HS-27A (cell line): ENCODE measurements at places on chromosomes 7 and 10.

GRCh38 chr7:29826904-29827303 lies 20.6 kb downstream of the WIPF3 start:
- no peak for DNase-seq

DNA sequence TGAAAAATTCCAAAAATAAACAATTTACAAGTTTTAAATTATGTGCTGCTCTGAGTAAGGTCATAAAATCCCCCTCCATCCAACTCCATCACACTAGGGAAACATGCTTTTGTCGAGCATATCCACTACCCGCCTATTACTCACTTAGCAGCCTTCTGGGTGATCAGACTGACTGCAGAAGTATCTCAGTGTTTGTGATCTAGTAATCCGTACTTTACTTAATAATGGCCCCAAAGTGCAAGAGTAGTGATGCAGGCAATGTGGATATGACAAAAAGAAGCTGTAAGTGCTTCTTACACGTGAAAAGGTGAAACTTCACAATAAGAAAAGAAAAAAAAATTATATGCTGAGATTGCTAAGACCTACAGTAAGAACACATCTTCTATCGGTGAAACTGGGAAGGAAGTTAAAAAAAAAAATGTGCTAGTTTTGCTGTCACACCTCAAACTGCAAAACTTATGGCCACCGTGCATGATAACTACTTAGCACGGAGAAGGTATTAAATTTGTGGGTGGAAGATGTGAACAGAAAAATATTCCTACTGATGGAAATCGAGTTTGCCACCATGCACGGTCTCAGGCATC lies 43.2 kb downstream of the SEMA3C start:
- DNase-seq, result no peak

- DNase-seq, result peak; percentile 43
Measured at GRCh38 chr10:19922236-19922963, 106.2 kb downstream of the PLXDC2 start.

GRCh38 chr7:45347804-45348203 lies 190.2 kb downstream of the RAMP3 start:
- DNase-seq, result no peak

GRCh38 chr10:103598654-103599115 lies 105.2 kb downstream of the NEURL1 start:
- DNase-seq, result peak; percentile 15

DNA sequence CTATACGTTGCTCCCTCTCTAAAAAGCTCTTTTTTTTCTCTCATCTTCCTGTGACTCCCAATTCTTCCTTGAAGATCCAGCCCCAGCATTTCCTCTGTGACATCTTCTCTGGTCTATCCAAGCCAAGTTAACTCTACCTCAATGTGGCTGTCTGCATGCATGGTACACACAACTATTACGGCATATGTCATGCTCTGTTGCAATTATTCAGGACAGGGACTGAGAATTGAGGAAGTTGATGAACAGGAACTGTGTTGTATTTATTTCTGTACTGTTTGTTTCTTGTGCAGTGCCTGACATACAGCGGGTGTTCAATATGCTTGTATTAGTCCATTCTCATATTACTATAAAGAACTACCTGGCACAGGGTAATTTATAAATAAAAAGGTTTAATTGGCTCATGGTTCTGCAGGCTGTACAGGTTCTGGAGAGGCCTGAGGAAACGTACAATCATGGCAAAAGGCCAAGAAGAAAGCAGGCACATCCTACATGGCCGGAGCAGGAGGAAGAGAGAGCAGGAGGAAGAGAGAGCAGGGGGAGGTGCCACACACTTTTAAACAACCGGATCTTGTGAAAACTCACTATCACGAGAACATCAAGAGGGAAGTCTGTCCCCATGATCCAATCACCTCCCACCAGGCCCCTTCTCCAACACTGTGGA lies 6.3 kb downstream of the TRPV5 start:
- DNase-seq, result no peak

DNA sequence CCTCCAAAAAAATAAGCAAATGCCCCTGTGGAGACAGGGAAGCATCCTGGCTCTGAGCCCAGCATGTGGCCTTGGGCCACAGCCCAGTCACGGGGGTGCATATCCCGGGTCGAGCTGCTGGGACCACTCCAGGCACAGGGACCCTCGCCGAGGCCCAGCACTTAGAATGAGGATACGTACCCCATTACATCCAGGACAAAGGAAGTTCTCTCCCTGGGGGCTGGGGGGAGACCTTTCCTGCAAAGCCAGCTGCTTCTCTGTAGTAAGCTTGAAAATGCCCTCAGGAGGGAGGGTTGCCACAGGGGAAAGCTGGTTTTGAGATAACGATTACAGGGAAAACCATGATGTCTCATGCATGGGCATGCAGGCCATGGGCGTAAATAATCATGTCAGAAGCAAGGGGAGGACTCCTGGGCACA lies 75.5 kb downstream of the HIPK2 start:
- DNase-seq, result no peak
